Central memory CD8-positive, alpha-beta T cell (primary cell): ENCODE measurements at places on chromosomes 12 and 14.

DNA sequence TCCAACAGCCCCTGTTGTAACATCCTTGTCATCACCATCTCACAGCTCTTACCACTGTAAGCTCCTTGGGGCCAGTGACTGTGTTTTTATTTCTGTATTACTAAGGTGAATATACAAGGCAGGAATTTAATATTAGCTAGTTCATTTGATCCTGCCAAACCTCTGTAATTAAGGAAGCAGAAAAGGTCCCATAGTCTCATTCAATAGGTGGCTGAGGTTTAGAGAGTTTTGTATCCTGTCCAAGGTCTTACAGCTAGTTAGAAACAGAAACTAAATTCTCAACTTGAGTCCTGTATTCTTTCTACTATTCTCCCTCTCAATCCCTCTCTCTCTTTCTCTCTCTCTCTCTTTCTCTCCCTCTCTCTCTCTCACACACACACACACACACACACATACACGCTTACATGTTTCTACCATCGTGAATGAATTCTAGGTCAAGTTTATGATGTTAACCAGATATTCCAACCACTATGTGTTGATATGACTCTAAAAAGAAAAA lies 543 bp upstream of the GLIPR1 start:
- no peak for DNase-seq

DNA sequence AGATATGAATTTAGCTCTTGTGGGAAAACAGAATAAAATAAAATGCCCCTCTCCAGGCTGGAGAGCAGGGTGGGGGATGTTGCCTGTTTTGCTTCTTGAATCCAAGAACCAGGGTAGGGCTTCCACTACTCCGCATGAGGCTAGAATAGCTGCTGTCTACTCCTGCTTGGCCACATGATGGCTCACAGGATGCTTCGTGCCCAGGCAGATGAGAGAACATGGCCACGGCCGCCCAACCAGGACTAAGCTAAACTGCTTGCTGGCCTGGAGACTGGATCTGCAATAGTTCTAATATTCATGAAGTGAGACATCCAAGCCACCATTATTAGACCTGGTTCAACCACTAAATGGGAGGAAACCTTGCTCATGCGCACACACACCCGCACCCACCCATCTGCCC lies 122.2 kb upstream of the METAP2 start:
- no peak for DNase-seq

- DNase-seq, result no peak
Measured at GRCh38 chr14:51465486-51465885, 186.2 kb upstream of the FRMD6 start.

DNA sequence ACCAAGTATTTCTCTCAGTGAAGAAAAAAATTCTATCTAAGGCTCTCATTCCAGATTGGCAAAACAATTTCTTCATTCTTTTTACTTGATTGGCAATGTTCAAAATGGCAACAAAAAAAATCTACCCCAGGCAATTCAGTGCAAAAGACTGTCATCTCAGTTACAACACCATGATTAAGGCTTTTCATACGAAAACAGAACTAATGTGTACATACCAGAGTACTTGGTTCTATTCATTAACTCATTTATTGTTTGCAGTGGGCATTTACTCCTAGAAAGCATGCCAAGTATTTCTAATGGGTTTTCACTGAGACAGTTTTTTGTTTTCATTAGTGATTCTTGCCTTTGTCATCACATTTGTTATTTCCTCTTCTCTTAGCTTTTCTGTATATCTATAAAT lies 33.0 kb downstream of the DBX2 start:
- no peak for DNase-seq

DNA sequence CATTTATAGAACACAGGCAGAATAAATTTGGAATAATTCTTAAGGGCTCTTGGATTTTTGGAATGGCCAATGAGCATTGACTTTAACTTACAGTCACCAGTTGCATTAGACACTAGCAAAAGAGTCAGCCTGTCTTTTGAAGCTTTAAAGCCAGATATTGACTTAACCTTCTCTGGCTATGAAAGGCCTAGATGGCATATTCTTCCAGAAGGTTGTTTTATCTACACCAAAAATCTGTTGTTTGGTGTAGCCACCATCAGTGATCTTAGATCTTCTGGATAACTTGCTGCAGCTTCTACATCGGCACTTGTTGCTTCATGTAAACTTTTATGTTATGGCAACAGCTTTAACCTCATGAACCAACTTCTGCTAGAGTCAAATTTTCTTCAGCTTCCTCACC lies 10.4 kb downstream of the PCNX1 start:
- no peak for DNase-seq

- no peak for DNase-seq
Measured at GRCh38 chr14:85578930-85579329, 49.0 kb downstream of the FLRT2 start.

GRCh38 chr12:57726151-57726883 lies 12.2 kb downstream of the AGAP2 start:
- DNase-seq, result no peak

GRCh38 chr14:96215452-96216244 lies 11.0 kb downstream of the BDKRB2 start:
- DNase-seq, result no peak
